ENCODE measurements at places on chromosomes 7 and 10.

GRCh38 chr10:62528441-62528840, 154.3 kb downstream of the ZNF365 start:
- DNase-seq: no peak

GRCh38 chr10:80463868-80464267, 9.8 kb downstream of the TSPAN14 start:
- no peak for DNase-seq

DNA sequence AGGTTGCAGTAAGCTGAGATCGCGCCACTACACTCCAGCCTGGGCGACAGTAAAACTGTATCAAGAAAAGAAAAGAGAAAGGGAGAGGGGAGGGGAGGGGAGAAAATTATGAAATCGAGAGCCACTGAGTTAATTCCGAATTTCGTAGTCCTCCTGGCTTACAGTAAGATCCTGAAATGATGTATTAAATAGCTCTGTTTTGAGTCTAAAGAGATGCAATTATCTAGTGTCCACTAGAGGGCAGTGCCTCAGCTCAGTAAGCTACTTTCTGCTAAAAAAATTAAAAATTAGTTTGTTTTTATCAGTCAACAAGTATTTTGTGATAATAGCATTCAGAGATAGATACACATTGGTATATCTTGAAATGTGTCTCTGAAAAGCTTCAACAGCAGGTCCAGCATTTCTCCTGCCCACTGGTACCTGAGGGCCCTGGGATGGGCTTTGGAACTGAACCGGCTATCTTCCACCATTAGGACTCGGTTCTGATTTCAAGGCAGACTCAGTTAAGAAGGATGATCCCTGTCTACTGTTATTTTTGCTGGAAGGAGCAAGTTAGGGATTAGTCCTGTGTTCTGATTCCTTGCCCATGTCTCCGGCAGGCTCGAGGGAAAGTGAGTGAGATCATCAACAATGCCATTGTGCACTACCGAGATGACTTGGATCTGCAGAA, 19.5 kb downstream of the TSPAN33 start:
- DNase-seq: no peak

DNA sequence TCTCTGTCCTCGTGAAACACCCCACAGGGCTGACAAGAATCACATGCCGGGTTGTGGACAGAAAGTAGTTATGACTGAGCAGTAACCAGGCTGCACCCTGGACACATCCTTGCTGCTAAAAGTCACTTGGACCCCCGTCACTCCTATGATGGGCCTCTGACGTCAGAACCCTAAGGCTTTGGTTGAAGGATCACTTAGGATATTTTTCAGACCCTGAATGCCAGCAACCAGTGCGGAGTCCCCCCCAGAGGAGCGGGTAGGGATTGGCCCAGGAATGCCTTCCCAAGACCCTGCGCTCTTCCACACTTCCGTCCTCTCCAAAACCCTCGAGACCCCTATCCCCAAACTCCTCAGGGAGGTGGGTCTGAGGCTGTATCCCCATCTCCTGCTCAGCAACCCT, 52.1 kb downstream of the CFAP46 start:
- DNase-seq: no peak

GRCh38 chr10:131320860-131321604, 9.5 kb upstream of the TCERG1L start:
- no peak for DNase-seq

All from T-helper 1 cell (primary cell).